Stimulated activated CD8-positive, alpha-beta memory T cell treated with anti-CD3 and anti-CD28 coated beads, Interleukin-2, amount 100 ng/mL, for 1 hour (primary cell): ENCODE measurements at places on chromosomes 3 and 15.

- no peak for DNase-seq
Observed at GRCh38 chr15:40976819-40977218, 23.5 kb downstream of the CHAC1 start.

DNA sequence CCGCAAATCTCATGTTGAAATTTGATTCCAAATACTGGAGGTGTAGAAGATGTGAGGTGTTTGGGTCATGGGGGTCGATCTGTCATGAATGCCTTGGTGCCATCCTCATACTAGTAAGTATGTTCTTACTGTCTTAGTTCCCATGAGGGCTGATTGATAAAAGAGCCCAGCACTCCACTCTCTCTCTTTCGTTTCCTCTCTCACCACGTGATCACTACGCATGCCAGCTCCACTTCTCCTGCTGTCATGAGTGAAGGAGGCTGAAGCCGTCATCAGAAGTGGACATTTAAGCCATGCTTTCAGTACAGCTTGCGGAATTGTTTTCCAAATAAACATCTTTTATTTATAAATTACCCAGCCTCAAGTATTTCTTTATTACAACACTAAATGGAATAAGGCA, 6.1 kb downstream of the OR5H15 start:
- DNase-seq, result no peak

- no peak for DNase-seq
Observed at GRCh38 chr3:107705046-107705445, 182.3 kb downstream of the BBX start.

GRCh38 chr15:65365229-65365628, 12.6 kb downstream of the IGDCC3 start:
- no peak for DNase-seq

- no peak for DNase-seq
Observed at GRCh38 chr3:187281191-187281714, 10.3 kb downstream of the MASP1 start.

DNA sequence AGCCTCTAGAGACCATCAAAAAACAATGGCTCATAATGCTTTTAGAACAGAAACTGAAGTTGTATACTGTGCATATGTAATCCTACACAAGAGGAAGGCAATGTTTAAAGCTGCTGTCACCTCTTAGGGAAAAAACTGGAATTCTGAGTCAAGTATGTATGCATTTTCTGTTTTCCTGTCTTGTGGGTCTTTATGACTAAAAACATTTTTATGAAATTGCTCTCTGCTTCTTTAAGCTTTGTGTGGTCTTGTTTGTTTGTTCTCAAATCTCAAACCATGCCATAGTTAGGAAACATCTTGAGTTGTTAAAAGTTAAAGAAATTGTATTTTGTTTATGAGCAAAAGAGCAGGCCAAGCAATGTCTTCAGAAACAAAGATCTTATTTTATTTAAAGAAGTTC, 80.9 kb upstream of the SOX2 start:
- DNase-seq, result no peak

DNA sequence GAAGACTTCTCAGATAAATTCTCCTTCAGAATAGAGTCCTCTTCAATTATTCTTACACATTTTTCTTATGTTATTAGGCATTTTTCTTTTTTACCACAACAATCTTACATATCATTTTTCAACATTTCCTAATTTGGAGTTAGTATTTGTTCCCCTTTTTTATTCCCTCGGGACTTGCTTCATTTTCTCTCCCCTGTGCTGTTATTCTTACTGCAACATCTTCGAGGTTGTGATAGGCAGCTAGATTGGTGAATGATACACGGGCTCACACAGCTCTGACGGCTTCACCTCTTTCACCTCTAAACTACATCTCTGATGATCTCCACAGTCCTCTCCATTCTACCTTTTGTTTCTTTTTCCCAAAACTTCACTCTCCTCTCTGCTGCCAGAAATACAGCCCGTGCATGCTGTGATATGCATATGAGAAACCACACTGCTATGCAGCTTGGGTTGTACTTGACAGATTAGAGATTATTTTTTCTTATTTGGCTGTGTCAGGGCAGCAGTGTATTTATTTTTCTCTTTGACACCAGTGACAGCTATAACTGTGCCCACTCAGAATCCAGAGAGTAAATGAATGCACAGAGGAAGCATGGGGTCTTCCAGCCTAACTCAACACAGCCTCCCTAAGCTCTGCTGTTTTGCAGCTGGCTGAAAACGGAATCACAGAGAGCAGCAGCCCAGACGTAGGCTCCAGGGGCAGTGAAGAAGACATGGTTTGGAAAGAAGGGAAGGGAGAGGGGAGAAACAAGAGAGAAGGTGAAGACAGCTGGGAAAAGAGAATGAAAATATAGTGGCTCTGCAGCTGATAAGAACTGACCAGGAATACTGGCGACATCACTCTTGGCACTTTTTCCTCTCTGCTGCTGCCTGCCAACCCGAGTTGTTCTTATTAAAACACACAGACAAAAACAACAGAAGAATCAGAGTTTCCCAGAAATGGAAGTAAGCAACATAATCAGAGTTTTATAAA, 61.8 kb downstream of the SLC9A9 start:
- DNase-seq, result no peak

- no peak for DNase-seq
Observed at GRCh38 chr15:41031232-41032078, 78.2 kb downstream of the CHAC1 start.

GRCh38 chr3:71090207-71090606, 493.3 kb downstream of the FOXP1 start:
- DNase-seq, result no peak

DNA sequence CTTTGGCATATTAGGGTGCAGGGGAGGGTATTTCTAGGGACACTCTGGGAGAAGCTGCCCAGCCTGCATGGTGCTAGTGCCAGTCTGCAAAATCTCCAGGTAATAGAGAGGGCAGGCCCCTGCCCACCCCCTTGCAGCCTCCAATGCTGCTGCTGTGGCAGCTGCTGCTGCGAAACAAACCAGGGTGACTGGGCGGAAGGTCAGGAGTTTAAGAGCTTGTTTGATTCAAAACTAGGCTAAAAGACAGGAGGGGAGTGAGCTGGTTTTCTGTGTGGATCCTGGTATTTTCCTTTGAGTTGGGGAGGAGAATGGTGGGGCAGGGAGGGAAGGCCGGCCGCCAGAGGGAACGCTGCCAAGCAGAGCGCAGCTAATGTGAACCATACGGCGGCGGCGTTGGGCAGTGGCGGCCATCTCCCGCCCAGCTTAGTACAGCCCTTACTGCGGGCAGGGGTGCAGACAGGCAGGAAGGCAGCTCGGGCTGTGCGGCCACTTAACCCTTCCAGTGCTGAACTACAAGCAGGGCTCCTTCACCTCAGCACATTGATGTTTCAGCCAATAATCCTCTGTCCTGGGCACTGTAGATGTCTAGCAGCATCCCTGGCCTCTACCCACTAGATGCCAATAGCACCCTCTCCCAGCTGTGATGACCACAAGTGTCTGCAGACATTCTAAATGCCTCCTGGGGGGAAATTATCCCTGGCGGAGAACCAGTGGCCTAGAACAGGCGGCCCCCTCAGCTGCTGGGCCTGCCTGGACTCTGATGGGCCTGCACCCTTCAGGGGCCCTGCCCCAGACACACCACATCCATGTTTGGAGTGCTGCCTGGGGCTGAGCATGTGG, 125.7 kb downstream of the EEFSEC start:
- no peak for DNase-seq

DNA sequence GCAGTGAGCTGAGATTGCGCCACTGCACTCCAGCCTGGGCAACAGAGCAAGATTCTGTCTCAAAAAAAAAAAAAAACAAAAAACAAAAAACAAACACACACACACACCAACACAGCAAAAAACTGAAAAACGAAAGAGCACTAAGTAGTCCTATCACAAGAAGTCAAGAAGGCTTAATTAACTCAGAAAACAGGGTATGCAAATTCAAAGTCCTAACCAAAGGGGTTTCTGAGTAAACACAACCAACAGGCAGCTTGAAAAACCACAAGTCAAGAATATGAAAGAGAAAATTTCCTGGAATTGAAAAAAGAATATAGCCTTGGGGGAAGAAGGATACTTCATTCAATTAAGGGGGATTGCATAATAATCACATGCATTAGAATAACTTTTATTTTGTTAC, 37.7 kb upstream of the PARP14 start:
- no peak for DNase-seq

DNA sequence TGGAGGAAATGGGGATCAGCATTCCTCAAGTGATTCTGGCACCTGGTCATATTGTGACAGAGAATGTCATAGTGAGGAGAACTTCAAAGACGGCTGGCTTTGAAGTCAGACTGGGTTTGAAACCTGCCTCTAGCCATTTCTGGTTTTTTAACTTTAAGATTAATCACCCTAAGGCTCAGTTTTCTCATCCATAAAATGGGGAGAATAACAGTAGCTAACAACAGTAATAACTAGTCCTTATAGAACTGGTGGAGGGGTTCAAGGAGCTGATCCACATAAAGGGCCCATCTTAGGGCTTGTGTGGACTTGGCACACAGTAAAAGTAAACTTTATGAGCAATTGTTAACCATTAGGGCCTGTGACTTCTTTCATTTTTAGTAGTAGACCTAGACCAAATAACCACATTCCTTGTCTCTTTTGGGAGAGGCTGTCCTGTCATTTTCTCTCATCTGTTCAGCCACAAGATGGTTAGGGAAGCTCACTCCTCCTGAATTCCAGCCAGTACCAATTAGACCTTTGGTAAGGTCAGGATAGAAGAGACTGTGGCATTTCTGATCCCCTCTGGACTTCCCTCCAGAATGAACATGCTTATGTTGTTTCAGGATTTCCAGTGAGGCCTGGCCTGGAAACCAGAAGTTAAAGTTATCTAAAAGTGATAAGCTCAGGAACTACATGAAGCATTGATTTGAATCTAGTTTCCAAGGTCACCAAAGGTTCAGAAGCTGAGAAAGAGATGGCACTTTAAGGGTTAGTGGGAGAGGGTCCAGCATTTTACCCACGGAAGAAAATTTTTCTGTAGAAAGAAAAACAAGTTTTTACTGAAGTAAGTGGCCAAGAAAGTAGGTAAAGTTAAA, 159.3 kb upstream of the DPH6 start:
- no peak for DNase-seq

DNA sequence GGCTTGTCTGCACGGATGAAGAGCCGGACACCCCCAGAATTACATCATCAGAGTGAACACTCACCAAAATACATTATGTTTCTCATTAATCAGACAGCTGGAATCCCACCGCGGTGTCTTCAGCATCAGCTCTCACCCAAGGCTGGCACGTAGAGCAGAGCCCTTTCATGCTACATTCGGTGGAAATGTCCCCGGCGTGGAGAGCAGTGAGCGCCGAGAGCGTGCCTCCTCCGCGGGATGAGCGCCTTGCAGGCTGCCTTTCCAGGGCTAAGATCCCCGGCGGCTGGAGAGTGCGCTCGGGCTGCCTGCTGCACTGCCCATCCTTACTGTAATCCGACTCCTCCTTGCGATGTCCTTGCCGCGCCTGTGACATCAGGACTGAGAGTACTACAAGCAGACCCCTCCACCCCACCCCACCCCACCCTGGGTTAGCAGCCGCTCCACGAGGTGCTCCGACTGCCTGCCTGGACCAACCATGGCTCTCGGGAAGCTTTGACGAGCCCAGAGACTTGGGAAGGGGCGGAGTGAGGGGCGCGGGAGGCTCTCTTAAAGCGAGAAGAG, at the start of gene ZNF385D:
Gene ZNF385D (minus strand): TSS at position 380 of the 561 bp plus-strand sequence. CDS start 294 bp downstream, at position 86.
- no peak for DNase-seq

- no peak for DNase-seq
Observed at GRCh38 chr3:11401434-11401833, 129.2 kb downstream of the ATG7 start.

DNA sequence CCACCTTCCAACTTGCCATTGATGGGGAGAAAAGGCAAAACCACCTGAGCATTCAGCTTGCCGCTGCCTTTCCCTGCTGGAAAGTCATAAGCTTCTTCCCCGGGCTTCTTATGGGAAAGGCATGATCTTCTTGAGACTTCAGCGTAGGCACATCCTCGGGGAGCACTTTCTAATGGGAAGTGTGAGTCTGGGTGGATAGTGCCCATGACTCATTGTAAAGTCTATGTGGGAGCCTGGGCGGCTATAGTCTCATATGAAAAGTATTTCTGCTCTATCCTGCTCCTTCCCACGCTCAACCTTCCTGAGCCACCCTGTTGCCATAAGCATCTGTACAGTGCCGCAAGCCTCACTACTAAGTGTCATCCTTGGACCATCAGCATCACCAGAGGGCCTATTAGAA, 309.9 kb upstream of the THBS1 start:
- no peak for DNase-seq

GRCh38 chr3:42660131-42660715, 6.7 kb downstream of the ZBTB47 start:
- DNase-seq, result no peak

DNA sequence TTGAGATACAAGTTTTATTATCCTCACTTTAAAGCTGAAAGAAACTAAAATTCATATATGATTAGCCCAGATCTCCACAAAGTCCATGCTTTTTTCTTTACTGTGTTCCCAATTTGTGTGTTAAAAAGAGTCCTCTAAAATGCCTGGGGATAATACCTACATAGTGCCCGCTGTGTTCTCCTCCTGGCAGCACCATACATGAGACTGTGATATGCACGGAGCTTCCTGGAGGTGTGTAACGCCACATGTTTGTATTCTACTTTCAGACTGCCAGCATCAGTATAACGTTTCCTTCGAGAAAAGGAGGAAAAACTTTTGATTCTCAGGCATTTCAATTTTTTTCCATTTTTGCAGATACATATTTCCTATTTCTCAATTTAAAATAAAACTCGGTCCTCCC, 273.3 kb upstream of the TGFBR2 start:
- DNase-seq, result no peak

DNA sequence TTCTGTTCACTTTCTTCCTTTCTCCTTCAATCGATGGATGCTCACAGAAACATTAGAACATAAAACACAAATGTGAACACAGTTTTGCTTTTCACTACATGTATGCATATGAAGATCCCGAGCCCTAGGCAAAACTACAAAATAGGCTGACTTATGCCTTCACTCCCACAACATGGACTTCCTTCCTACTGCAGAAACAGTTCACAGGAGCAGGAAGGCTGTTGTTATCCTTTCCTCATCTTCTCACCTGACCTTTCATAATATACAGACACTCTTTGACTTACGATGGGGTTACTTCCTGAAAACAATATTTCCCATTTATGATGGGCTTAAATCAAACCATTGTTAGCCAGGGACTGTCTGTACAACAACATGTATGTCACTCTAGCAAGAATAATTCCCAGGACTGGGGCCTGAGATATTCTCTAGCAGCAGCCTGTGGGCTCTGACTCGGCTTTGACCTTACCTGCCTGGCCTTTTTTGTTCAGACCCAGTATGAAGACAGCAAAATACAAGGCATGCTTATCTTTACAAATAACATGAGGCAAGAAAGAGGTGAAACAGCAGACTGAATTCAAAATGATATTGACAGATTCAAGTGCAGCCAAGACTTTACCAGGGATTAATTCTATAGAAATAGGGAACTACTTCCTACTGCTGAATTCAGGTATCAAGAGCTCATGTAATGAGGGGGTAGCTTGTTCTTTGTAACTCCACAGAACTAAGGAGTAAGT, 51.8 kb upstream of the PLXND1 start:
- DNase-seq, result no peak
